ENCODE measurements at places on chromosomes 6 and 20.
A peak's percentile ranks its signal among the peaks of the same experiment; 100 is the strongest.

GRCh38 chr20:57392512-57393271, 1.5 kb downstream of the RBM38 start:
- DNase-seq, result no peak

DNA sequence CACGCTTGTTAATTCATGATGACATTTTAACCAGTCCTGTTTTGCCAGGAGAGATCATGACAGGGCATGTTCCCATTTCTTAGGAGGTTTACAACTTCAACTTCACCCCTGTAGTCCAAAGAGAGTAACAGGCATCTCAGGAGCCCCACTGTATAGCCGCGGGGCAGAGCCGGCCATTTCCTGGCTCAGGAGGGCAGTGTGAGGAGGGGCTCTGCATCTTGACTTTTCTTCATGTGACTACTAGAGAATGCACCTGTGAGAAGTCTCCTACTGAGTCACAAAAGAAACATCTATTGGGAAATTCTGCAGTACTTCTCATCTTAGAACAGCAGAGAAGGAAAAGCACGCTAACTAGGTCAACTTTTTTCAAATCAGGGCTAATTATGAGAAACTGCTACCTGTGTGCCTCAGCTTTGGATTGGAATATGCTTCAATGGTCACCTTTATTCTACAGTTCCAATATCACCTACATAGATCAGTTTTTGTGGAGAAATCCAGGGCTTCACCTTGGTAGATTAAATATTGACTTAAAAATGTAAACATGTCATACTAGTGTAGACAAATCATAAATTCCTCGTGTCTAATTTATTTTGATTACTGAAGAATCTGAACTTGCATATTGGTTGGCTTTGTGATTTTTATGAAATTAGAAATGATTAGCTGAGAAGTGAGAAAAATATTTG, 28.6 kb upstream of the SIM1 start:
- DNase-seq, result no peak

DNA sequence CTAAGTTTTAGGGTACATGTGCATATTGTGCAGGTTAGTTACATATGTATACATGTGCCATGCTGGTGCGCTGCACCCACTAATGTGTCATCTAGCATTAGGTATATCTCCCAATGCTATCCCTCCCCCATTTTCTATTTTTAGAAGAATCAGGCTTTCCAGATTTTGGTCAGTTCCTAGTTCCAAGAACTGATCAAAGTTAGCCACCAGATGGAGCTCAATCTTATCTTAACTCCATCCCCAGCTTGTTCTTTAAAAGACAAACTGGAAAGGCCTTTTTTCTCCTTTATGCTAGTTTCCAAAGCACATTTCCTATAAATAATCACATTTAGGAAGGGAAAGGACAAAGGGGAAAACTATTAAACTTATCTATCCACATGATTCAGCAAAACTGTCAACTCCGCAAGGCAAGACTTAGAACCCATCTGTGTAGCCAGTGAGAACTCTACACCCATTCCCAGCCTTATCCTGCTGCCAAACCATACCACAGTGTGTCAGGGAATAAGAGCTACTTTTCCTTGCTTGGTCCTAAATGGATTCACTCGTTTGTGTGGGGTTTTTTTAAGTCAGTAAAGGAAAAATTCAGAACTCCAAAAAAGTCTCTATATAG, 22.8 kb upstream of the KHDC1 start:
- peak; percentile 61 for DNase-seq

- no peak for DNase-seq
These were observed 360.2 kb downstream of the PREX1 start for GRCh38 chr20:48467622-48468021.

GRCh38 chr6:152379423-152379822, 257.7 kb downstream of the SYNE1 start:
- no peak for DNase-seq

GRCh38 chr6:30169658-30170614, 6.6 kb downstream of the TRIM15 start:
- peak; percentile 54 for DNase-seq

GRCh38 chr6:125662296-125662695, 87.1 kb upstream of the HEY2 start:
- no peak for DNase-seq

GRCh38 chr20:53786071-53786444, 192.4 kb upstream of the ZNF217 start:
- DNase-seq, result no peak

GRCh38 chr6:24788031-24788665, 10.6 kb downstream of the ARMH2 start:
- peak; percentile 34 for DNase-seq

GRCh38 chr6:25769983-25770382, 15.4 kb downstream of the SLC17A4 start:
- no peak for DNase-seq

GRCh38 chr6:26576929-26577719, 19.6 kb upstream of the ABT1 start:
- DNase-seq, result peak; percentile 77
